ENCODE measurements at places on chromosomes 6 and 20. TPM values are rescaled to one million over a fixed set of nuclear protein-coding genes. Genes with fewer than 3 reads are reported as not detected.

DNA sequence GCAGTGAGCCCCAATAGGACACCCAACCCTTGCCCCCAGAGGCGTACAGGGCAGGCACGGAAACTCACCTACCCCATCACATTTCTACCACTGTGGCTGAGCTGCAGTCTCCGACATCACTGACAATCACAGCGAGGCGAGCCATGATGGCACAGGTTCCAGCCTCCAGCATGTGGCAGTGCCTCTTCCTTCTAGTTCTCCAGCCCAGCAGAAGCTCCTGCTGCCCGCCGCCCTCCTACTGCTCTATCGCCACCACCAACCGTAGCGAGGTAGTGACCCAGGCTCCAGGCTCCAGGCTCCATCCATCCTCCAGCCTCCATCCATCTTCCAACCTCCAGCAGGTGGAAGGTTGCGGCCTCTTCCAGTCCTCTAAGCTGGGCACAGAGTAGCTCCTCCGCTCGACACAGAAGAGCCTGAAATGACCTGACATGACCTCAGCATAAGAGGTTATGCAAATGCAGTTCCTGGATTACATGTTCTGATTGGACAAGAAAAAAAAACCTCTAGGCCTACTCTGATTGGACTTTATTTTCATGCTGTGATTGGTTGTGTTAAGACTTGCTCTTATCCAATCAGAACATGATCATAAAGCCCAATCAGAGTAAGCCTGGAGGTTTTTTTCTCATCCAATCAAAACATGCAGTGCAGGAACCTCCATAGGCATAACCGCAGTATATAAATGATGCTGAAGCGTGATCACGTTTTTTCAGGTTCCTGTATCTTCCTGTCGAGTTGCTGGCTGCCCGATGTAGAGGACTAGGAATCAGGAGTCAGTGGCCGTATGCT is 438.9 kb upstream of the ZNF337 start:
- DNase-seq, result no peak

GRCh38 chr20:52003415-52003814 is 188.2 kb downstream of the ZFP64 start:
- DNase-seq, result no peak

DNA sequence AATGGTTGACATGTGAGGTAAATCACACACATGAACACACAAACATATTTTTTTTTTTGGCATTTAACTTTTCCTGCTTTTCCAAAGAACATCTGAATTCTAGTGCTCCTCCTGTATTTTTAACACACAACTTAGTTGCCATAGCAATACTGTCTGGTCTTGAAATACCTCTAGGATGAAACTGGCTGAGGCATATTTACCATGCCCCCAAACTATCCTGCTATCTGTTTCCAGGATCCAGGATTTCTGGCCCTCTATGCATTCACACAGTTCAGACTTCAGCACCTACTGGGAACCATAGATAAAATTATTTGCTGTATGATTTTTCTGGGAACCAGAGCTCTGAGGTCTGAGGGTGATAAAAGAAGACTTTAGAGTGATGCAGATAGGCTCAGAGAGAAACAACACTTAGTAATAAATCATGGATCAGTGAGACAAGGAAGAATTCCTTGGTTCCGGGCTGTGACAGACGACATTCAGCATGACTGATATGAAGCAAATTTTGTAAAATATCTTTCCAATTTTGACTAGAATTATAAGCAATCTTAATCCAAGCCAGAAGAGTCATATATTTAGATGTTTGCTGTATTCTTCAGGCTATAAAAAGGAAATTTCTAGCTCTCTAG is 359.7 kb downstream of the BTBD9 start:
- no peak for DNase-seq

- no peak for DNase-seq
Measured at GRCh38 chr6:165272585-165272984, 36.8 kb downstream of the C6orf118 start.

GRCh38 chr6:144006736-144007477 is 1.2 kb downstream of the PLAGL1 start:
- no peak for DNase-seq

DNA sequence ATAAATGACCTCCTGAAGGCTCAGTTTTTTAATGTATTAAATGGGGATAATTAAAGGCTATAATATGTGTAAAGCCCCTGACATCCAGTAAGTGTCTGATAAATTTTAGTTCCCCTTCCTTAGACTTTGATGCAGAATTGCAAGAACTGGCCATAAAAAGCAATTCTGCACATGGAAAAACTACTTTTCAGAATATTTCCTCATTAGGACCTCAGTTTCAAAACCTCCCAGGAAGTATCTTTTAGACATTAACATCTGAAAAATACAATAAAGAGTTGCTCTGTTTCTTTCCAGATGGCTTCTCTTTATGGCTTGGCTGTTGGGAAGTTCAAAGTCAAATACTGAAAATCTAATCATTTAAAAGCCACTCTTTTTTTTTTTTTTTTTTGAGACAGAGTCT is 106.3 kb upstream of the ZNF217 start:
- no peak for DNase-seq

DNA sequence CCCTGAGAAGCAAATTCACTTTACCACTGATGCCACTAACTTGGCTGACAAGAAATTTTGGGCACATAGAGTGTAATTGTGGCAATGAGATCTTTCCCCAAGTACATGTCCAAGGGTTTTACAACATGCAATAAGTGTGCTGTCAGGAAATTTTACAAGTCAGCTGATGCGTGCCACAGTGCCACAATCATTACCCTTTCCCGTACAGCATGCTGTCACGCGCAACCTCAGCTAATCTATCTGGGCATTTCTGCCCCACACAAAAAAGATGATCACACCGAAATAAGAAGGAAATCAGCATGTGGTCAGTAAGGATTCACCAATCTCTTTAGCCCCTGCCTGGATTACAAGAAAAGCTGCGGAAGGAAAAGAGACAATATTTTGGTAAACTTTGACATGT is 163.6 kb upstream of the PREP start:
- no peak for DNase-seq

DNA sequence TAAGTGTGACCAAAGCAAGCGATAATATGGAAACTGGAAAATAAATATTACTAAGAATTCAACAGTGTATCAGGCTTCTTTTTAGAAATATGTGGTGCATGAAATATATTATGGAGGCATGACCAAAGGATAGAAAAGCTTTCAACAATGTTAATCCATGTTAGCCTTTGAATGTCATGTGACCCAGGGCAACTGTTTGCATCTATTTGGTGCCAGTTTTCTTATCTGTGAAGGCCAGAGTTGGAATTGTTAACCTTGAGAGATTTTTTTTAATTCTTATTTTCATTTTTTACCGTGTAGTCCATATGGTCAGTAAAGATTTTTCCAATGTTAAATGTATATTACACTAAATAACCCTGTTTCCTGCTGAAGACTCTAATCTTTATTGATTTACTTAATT is 411.1 kb downstream of the BCKDHB start:
- DNase-seq, result no peak

GRCh38 chr20:58891718-58892140 is 39.2 kb downstream of the GNAS start:
- DNase-seq, result no peak

DNA sequence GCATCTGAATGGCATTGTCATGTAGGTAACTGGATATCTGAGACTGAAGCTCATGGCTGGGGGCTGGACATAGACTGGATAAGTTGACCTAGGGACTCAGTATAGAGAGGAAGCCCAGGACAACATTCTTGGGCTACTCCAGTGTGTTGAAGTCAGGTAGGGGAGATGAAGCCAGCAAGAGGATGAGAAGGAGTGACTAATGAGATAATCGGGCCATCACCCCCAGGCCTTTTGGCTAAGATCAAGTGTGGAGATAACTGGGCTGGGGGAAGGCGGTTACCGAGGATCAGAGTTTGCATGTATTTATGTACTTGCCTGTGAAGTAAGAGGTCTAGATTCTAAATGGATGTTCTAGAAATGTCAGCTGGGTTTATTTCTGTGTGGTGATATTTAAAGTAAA is 73.4 kb downstream of the ELOVL2 start:
- no peak for DNase-seq

DNA sequence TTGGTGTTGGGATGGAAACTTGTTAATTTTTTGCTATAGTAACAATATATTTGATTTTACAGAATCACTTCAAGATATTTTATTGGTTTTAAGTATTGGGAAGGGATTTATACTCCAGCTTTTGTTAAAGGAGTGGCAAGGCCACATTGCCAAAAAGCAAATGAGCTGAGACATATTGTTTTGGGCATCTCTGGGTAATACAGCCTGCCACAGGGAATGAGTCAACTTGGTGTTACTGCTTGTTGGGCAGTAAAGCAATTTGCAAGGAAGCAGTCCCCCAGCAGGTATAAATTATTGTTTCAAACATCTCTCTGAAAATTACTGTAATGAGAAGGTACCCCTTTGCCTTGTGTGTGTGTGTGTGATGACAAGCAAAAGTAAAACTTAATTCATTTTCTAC is 868.3 kb upstream of the FLRT3 start:
- no peak for DNase-seq

- DNase-seq, result no peak
Measured at GRCh38 chr6:163708466-163708865, 293.9 kb downstream of the QKI start.

DNA sequence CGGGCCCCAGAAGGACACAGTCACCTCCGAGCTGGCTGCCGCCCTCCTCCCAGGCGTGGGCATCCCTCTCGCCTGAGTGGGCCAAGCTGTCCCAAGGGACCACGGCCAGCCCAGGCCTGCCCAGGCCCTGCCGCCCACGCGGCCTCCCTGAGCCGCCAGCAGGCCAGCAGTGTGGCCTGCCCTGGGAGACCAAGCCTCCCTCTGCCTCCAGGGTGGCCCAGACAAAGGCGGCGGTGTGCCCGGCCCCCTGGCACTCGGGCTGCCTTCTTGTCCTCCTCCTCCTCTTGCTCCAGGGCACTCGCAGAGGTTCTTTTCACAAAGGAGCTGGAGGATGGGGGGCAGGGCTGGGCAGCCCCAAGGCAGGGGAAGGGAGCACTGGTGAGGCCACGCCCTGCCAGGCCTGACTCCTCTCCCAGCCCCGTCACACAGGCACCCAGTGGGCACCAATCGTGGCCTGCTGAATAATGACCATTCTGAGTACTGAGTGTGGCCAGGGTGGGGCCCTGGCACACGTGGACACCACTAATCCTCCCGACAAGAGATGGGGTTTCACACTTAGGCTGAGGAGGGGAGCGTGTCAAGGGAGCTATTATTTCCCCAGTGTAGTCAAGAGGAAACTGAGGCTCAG is 25.3 kb downstream of the NOL4L start:
- DNase-seq, result no peak

DNA sequence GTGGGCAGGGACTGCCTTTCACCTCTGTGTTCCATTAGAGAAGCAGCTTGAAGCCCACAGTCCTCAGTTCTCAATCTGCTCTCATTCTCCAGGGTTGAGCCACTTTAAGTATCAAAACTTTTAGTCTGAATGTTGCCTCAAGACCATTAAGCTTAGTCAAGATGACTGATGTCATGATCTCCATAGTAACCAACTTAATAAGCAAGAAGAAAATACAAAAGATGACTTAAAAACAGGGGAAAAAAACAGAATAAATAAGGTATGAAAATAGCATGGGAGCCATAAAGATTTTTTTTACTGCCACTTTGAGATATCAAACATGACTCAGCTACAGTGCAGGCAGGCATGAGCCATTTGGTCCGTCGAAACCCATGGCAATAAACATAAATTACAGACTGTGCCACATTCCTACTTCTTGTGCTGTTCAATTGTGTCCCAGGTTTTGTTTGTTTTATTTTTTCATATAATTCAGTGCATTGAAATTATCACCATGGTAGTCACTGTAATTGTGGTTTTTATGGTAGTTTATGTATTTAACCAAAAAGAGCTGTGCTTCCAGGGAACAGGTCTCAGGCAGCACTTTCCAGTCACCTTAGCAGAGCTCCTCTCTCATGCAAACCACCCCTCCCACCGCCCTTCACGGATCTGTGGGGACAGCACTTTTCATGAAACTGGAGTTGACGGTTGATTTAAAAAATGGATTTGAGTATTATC is 156.5 kb upstream of the INSM1 start:
- no peak for DNase-seq

- no peak for DNase-seq
Measured at GRCh38 chr20:38604873-38605303, 3.3 kb downstream of the ARHGAP40 start.

DNA sequence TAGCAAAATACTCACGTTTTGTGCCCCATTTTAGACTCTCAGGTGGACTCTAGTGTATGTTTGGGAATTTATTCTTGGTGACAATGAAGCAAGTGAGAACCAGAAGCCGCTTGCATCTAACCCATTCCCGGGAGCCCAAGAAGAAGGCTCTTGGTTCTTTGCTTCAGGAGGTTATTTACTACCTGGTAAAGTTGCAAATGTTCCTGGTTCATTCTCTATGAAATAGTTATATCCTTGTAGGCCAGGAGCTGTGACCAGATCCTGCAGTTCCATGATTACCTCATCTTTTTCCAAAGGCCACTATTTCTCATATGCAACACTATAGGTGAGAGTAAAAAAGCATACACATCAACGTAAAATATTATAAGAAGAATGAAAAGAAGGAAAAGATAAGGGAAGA is 60.9 kb upstream of the FABP7 start:
- no peak for DNase-seq

GRCh38 chr20:40104959-40105358 is 584.1 kb downstream of the MAFB start:
- DNase-seq, result no peak

DNA sequence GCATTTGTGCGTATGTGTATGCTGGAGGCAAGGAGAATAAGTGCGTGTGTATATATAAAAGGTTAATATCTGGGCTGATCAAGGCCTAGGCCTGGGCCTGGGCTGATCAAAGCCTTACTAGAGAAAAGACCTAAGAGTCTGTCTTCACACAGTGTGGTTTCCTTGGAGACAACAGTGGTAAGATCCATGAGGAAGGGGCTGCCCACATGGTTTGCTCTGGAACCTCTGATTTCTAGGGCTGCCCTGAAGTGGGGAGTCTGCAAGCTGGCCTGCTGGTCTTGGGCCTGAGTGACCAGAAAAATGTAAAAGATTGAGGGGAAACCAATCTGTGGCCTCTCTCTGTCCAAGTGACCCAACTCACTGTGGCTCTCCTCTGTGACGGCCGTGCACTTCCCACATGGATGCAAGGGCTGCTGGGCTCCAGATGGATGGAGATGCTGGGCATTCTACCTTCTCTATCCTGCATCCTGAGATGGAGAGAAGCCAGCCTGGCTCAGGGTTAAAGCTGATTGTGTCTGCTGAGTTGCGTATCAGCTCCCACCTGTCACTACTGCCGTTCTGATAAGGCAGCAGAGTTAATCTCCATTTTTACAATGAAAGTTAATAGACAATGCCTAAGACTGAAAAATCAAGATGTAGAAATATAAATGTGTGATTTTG is 90.3 kb upstream of the NXT1 start:
- no peak for DNase-seq

- DNase-seq, result no peak
Measured at GRCh38 chr6:156985309-156985708, 208.1 kb downstream of the ARID1B start.

The FAM209A gene
- total RNA-seq, result 0.46 TPM

The DEFB132 gene
- total RNA-seq, result not detected

The FOXA2 gene
- 35.6 TPM for total RNA-seq

The NRN1 gene
- total RNA-seq, result 6.4 TPM

The NFATC2 gene
- total RNA-seq, result 11.4 TPM

The MOXD1 gene
- 3.8 TPM for total RNA-seq

The TRIM40 gene
- not detected for total RNA-seq

Measured in mucosa of gallbladder (tissue), 1 donor.